ENCODE measurements at places on chromosomes 2 and 18.

DNA sequence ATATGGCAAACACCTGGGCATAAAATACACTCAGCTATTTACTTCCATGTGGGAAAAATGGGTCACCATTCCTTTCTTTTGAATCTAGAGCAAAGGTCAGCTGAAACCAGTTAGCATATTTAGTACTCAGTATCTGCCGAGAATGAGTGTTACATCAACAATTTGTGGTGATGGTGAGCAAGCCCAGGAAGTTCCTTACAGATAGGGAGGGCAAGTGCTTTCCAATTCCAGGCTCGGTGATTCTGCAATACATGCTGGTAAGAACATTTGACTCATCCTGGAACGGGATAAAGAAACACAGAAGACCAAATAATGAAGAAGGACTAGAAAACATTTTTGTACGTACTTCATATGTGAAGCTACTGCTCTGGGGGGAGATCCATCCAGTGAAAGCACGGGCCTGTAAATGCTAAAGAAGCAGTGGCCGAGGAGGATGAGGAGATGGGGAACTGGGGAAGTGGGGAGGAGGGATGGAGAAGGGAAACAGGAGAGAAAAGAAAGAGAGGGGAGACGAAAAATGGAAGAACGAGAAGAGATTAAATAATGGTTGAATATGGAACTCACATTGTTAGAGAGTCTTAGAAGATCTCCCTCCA, 251.9 kb downstream of the TTC32 start:
- no peak for DNase-seq

DNA sequence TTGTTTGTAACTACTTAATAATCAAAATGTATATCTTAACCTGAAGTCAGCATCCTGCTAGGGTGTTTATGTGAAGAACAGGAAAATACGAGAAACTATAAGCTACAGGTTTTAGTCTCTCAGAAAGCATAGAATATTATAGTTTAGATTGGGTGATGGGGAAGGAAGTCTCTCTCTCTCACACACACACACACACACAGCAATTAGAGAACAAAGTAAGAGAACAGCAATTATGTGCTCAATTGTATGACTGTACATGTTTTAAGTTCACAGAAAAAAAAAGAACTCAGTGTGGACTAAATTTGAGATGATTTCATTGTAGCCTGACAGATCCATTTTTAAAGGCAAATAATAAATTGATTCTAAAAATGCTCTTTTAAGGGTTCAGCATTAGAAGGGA, 94.3 kb upstream of the ZNF516 start:
- DNase-seq = no peak

DNA sequence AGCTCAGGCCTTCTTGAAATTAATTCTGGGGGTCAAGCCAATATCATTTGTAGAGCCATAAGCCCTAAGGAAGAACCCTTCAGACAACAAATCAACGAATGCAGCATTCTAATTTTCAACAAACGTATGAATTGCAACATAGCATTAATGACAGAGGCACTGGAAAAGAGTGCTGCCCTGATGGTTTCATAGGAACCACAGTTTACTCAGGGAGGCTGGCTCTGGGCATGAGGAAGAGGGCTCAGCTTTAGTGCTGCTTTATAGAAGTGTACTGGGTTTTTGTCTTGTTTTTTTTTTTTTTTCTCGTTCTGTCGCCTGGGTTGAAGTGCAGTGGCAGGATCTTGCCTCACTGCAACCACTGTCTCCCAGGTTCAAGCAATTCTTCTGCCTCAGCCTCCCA, 36.1 kb upstream of the CAB39 start:
- no peak for DNase-seq

- no peak for DNase-seq
Observed at GRCh38 chr2:169709981-169710380, 15.7 kb downstream of the PHOSPHO2 start.

GRCh38 chr18:26700201-26700600, 151.8 kb upstream of the KCTD1 start:
- DNase-seq = no peak

DNA sequence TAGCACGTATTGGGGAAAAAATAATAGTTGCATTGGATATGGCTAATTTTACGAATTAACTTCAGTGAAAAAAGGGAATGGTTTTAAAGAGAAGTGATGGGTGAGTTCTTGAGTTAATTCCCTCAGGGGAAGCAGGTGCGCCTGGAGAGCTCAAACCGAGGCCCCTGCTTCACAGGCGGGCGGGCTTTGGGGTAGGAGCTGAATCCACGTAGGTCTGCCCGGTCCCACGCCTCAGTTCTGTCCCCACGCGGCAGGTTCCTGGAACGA, 44.1 kb downstream of the GORASP2 start:
- DNase-seq = no peak

- DNase-seq = no peak
Observed at GRCh38 chr18:26003817-26004216, 86.6 kb downstream of the SS18 start.

GRCh38 chr2:183081911-183082310, 3.4 kb downstream of the DUSP19 start:
- peak; percentile 14 for DNase-seq

GRCh38 chr2:660586-661359, 16.4 kb downstream of the TMEM18 start:
- DNase-seq = no peak

- no peak for DNase-seq
Observed at GRCh38 chr2:155997538-155997937, 335.0 kb downstream of the NR4A2 start.

DNA sequence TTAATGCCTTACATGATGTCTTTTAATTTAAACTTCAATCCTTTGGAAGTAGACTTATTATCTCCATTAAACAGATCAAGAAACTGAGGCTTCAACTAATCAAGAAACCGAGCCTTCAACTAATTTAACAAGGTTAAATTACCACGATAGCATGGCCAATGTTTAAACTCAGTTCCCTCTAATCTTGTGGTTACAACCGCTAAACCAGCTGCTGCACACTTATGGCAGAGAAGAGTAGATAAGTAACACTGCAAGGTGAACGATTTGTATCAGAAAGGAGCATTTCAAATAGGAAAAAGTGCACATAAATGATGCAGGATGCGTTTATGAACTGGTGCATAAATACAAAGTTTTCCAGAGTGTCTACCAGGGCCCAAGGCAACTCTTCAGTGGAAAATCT, 144.6 kb upstream of the CAVIN2 start:
- DNase-seq = no peak

DNA sequence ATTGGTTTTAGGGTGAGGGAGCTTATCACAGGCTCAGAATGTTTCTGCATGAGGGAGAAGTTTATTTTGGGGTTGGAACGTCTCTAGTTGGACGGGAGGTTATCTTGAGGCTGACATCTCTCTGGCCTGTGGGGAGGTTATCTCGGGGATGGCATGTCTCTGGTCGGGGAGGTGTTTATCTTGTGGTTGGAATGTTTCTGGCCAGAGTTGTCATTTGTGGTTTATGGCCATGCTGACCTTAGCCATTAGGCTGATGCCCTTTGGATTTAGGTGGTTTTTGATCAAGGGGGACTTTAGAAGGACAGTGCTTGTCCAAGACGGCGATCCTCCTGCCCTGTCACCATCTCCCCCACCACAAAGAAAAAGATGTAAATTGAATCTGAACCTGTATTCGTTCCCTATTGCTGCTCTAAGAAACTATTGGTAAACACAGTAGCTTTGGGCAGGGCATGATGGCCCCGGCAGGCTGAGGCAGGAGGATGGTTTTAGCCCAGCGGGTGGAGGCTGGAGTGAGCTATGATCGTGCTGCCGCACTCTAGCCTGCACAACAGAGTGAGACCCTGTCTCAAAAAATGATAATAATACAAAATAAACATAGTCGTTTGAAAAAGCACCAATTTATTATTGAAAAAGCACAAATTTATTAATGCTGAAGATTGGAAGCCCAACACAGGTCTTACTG, 17.8 kb upstream of the MPPE1 start:
- DNase-seq = peak; percentile 69

GRCh38 chr18:79963658-79964329, 649 bp upstream of the HSBP1L1 start:
- no peak for DNase-seq

DNA sequence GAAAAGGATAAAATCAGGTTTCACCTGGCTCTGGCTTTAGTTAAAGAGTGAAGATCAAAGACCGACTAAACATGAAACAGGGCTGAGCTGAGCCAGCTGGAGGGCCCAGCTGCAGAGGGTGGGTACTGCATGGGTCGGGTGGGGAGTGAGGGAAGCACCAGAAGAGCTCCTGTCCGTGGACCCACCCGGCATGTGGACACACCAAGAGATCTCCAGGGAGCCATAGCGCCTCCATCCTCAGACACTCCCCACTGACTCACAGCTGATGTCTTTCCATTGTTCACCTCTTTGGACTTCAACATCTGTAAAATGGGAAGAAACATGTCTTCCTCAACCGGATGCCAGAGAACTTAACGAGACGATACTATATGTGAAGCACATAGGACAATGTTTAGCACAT, 178.3 kb upstream of the KLHL29 start:
- no peak for DNase-seq

GRCh38 chr18:35507623-35508022, 9.9 kb upstream of the INO80C start:
- no peak for DNase-seq

DNA sequence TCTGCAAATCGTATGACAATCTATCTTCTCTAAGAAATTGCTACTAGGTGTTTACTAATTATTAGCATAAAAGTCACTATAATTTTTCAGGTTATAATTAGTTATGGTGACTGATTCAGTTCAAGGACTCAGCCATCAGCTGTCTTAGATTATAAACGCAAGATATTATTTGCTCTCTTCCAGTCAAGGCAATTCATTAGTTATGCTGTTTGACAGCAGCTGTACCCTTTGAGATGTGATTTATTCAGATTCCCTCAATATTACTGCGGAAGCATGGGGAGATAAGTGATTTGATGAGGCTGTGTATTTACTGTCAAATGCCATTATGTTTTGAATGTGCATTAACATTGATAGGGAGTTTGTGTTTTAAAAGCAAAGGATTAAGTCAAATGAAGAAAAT, 558.9 kb upstream of the FSIP2 start:
- no peak for DNase-seq

DNA sequence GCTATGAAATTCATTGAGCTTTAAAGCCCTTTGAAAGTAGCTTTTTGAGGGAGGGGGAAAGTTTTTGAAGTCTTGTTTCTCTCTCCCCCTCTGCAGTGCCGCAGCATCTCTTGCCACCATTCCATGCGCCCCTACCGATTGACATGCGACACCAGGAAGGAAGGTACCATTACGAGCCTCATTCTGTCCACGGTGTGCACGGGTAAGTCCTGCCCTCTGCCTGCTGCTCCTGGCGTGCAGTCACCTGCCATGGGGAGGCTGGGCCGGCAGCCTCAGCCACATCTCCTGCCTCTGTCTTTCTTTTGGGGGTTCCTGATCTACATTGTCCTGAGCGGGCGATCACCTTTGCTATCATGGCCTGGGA, 191.6 kb downstream of the GLI2 start:
- DNase-seq = no peak

- DNase-seq = no peak
Observed at GRCh38 chr2:20425371-20425881, 21.4 kb upstream of the RHOB start.

DNA sequence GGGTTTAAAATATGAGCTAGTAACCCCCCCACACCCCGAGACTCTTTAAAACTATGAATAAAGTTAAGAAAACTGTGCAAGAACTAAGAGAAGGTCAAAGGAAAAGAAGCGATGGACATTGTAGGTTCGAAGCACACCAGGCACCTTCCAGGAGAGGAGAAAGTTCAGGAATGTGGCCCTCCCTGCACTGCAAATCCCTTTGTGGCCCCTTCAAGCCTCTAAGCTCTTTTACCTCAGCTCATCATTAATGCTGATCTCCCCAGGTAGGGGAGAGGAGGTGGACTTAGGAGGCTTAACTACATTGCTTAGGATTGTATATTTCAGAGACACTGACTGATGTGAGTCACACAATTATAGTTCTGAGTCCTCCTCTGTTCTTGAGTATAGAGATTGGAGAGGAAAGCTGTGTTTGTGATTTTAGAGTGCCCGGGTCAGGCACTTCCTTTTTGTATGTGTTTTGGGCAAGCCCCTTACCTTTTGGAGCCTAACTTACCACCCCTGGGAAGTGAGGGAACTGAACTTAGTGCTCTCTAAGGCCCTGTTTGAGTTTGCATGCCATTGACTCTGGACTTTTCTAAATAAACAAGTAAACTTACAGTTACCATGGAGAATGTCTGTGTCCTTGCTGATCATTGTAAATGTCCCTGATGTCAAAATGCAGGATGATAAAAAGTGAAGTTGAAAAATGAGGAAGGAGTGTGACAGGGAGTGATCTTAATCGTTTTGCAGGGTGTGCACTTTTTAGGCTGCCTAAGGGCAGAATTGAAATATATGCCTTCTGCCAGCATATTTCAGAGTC, 140.8 kb upstream of the ZEB2 start:
- peak; percentile 24 for DNase-seq

GRCh38 chr2:1758774-1759610, 14.7 kb upstream of the PXDN start:
- DNase-seq = no peak

DNA sequence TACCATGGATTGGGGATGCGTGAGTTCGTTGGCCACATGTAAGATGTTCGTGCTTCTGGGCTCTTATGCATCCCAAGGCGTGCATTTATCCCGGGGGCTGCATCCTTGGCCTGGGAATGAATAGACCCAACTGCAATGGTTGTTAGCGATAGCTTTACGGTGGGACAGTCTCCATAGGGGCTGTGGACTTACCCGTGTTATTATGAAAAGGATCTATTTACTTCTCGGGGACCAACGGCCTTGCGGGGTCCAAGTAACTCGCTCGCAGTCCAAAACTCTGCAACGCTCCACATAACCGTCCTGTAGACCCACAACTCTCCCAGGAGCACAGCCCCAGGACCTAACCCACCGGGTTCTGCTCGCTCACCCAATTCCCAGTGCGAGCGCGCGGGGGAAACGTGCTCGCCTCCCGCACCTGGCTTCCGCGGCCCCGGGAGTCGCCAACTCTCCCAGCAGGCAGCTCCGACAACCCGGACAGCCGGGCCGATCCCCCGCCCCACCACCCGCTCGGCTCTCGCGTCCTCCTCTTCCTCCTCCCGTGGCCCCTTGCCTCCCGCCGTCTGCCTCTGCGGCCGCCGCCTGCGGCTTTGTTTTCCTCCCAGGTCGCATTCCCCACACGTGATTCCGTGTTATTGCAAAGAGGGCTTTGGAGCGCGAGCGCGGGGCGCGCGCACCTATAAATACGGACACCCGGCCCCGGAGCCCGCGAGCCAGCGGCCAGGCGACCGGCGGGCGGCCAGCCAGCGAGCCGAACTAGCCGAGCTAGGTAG, at the start of gene CABLES1:
Gene CABLES1, plus strand, starts transcription at position 706 of the 770 bp plus-strand sequence. CDS start 278 bp downstream, outside the sequence.
- peak; percentile 45 for DNase-seq

- peak; percentile 65 for DNase-seq
Observed at GRCh38 chr2:37005118-37005868, 39.0 kb upstream of the STRN start.

DNA sequence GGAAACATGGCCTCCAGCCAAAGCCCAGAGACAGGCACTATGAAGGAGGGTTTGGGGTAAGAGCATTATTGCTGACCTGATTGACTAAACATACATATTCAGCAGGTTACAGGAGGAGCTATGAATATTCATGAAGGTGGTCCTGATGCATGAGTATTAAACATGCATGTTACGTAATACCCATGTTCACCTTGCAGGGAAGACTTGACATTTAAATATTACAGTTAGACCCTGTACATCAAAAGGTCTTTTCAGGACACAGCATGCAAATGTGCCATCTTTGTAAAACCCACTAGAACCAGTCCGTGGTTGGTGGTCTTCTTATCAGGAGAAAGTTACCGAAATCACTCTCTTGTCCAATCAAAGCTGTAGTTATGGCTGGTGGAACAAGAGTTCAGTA, 59.9 kb downstream of the XRCC5 start:
- DNase-seq = no peak

GRCh38 chr2:85924522-85924921, 35.7 kb upstream of the ST3GAL5 start:
- DNase-seq = no peak

- no peak for DNase-seq
Observed at GRCh38 chr2:52074130-52074719, 1042.3 kb upstream of the NRXN1 start.

All from erythroblast (primary cell).